WTC11 (cell line): ENCODE measurements at places on chromosomes 1 and 21.

DNA sequence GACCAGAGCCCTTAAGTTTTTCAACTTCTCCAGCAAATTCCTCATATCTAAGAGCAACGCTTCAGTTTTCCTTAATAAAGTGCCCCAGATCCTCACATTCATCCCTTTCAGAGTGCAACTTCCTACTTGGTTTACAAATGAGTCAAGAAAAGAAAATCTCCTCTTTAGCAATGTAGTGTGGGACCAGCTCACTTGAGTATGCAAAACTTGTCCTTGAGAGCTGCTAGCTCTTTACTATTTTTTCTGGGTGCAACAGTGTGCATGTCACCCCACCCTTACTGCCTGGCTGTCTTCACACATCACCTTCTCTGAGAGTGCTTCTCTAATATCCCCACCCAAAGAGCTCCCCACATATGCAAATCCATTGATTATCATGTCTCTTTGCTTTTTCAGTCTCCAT, 203.1 kb upstream of the CAMK1G start:
- H3K4me1 ChIP-seq = peaks cover 91% of the 10 kb centered on the region
- no peaks in the 10 kb centered on the region for H3K36me3 ChIP-seq
- no peak overlapping the region for H3K4me3 ChIP-seq
- DNase-seq = no peak
- H3K27me3 ChIP-seq = no peaks in the 10 kb centered on the region

GRCh38 chr1:206516728-206516990, 9.3 kb downstream of the RASSF5 start:
- no peak for DNase-seq
- no peaks in the 10 kb centered on the region for H3K36me3 ChIP-seq
- peaks cover 16% of the 10 kb centered on the region for H3K4me1 ChIP-seq
- H3K27me3 ChIP-seq = peaks cover 4% of the 10 kb centered on the region; the same call in 1 of the 2 replicates
- no peak overlapping the region for H3K4me3 ChIP-seq
- H3K27ac ChIP-seq = no peak overlapping the region

DNA sequence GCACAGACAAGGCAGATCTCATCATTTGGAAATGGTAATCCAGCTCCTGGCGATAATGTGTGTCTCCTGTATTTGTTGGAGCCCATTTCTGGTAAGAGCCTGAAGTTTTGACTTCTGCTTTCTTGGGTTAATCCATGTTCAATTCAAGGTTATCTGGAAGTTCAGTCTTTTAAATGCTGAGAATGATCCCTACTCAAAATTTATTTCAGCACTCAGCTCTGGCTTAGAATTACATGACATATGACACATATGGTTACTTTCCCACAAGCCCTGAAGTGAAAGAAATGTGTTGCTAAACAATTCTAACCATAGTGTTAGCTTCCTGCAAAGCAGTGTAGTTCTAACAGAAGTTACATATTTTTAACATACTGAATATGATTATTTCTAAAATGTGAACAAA, 2.7 kb downstream of the PTGFR start:
- H3K36me3 ChIP-seq = no peaks in the 10 kb centered on the region
- no peak for DNase-seq
- H3K27ac ChIP-seq = no peak overlapping the region
- peaks cover 14% of the 10 kb centered on the region for H3K4me1 ChIP-seq

GRCh38 chr1:52633291-52633754, 355 bp downstream of the SHISAL2A start:
- peak overlapping the region; percentile 67 for H3K4me3 ChIP-seq
- peaks cover 57% of the 10 kb centered on the region for H3K27me3 ChIP-seq
- peak; percentile 49 for DNase-seq
- H3K27ac ChIP-seq = no peak overlapping the region

- H3K4me1 ChIP-seq = peaks cover 7% of the 10 kb centered on the region
- no peaks in the 10 kb centered on the region for H3K36me3 ChIP-seq
Measured at GRCh38 chr1:165383067-165383466, 26.6 kb upstream of the LMX1A start.

DNA sequence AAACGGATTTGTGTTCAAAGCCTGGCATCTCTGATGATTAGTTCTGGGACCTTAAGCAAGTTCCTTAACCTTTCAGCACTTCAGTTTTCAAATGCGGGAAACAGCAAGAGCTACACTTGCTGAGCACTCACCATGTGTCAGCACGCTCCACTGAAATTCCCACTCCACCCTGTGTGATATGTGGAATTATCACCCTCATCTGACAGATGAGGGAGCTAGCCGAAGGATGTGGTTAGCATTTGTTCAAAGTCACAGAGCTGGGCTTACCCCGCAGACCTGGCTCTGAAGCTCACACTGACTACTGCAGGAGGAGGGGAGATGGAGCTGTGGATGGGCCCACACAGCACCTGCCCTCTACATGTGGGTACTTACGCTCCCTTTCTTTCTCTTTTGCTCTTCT, 29.1 kb downstream of the IL12RB2 start:
- H3K4me3 ChIP-seq = no peak overlapping the region
- no peaks in the 10 kb centered on the region for H3K36me3 ChIP-seq
- H3K27ac ChIP-seq = no peak overlapping the region
- peaks cover 52% of the 10 kb centered on the region for H3K4me1 ChIP-seq

DNA sequence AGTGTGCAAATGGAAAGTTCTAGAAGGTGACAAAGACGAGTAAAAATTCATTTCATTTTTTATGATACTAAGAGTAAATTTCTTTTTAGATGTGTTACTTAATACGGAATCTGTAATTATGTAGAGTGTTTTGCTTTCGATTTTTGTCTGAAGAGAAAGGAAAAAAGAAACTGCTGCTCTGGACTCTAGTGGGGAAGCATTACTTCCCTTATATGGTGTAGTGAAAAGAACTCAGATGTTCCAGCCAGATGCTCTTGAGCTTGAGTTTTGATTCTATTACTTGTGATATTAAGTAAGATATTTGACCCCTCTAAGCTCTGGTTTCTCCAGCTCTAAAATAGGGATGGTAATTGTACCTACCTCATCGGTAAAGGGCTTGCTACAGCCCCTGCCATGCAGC, 12.2 kb upstream of the GPR161 start:
- peaks cover 17% of the 10 kb centered on the region for H3K4me1 ChIP-seq
- H3K27ac ChIP-seq = no peak overlapping the region
- H3K4me3 ChIP-seq = no peak overlapping the region
- H3K36me3 ChIP-seq = no peaks in the 10 kb centered on the region

GRCh38 chr21:34020005-34020847, 53.2 kb upstream of the MRPS6 start:
- peaks cover 17% of the 10 kb centered on the region for H3K4me1 ChIP-seq
- H3K36me3 ChIP-seq = no peaks in the 10 kb centered on the region
- peaks cover 2% of the 10 kb centered on the region; the same call in 1 of the 2 replicates for H3K27me3 ChIP-seq

- H3K4me1 ChIP-seq = peaks cover 28% of the 10 kb centered on the region
- H3K4me3 ChIP-seq = no peak overlapping the region
- H3K27me3 ChIP-seq = no peaks in the 10 kb centered on the region
Measured at GRCh38 chr1:30887485-30888315, 20.9 kb downstream of the SDC3 start.

DNA sequence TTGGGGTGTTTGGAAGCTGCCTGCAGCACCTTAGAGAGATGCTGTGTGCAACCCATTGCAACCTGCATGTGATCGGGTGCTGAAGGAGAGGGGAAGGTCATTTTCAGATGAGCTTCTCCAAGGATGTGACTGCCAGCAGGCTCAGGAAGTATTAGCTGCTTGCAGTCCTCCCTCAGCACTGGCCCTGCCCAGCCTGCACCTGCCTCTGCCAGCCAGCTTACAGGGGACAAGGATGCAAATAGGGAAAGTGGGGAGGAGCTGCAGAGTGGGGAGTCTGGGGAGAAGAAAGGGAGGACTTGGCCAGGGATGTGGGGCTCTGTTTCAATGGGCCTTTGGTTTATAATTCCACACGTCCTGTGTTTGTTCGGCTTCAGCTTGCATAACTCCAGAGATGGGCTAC, 254.5 kb downstream of the RRAGC start:
- H3K4me3 ChIP-seq = no peak overlapping the region
- peaks cover 58% of the 10 kb centered on the region for H3K27me3 ChIP-seq
- no peaks in the 10 kb centered on the region for H3K36me3 ChIP-seq
- H3K27ac ChIP-seq = no peak overlapping the region
- DNase-seq = no peak

GRCh38 chr1:112761714-112762480, 46.8 kb upstream of the PPM1J start:
- H3K36me3 ChIP-seq = peaks cover 14% of the 10 kb centered on the region
- H3K27me3 ChIP-seq = peaks cover 17% of the 10 kb centered on the region
- H3K27ac ChIP-seq = peak overlapping the region; percentile 66
- H3K4me1 ChIP-seq = peaks cover 37% of the 10 kb centered on the region
- no peak overlapping the region for H3K4me3 ChIP-seq
- no peak for DNase-seq

DNA sequence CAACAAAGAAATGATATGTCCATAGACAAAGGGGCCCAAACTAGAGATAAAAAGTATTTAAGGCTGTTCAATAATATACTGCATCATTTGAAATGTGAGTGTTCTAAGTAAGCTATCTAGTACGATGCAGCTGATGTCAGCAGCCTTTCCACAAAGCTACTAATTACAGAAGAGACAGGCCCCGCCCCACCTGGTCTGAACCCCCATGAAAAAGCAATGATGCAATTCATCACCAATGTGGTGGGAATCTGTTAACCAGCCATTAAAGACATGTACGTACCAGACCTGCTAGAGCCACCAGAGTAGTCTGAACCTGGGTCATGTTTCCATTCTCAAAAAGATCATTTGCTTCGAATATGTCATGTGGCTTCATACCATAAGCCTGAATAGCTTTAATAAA, 25.1 kb downstream of the CNN3 start:
- H3K27me3 ChIP-seq = no peaks in the 10 kb centered on the region
- no peak overlapping the region for H3K4me3 ChIP-seq
- peaks cover 14% of the 10 kb centered on the region for H3K4me1 ChIP-seq
- no peak for DNase-seq

DNA sequence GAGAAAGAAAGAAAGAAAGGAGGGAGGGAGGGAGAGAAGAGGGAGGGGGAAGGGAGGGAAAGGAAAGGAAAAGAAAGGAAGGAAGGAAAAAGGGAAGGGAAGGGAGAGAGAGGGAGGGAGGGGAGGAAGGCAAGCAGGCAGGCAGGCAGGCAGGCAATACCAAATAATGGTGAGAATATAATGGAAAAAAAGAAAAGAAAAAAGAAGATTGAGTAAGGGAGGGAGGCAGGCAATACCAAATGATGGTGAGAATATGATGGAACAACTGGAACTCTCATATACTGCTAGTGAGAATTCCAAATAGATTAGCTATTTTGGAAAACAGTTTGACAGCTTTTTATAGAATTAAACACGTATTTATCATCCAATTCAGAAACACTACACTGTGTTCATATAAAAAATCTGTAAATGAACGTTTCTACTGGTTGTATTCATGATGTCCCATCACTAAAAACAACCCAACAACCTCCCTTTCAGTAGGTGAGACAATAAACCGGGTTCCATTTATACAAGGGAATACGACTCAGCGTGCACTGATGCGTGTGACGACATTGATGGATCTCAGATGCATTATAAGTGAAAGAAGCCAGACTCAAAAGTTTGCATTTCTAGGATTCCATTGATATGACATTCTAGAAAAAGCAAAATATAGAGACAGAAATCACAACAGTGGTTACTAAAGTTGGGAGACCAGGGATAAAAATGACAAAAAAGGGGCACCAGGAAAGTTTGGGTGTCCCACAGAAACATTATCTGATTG, 226.4 kb downstream of the DSCAM start:
- H3K27ac ChIP-seq = no peak overlapping the region
- no peaks in the 10 kb centered on the region for H3K36me3 ChIP-seq
- H3K4me3 ChIP-seq = no peak overlapping the region
- H3K27me3 ChIP-seq = no peaks in the 10 kb centered on the region; the same call in 1 of the 2 replicates
- DNase-seq = no peak
- peaks cover 47% of the 10 kb centered on the region for H3K4me1 ChIP-seq

- H3K36me3 ChIP-seq = no peaks in the 10 kb centered on the region
- no peaks in the 10 kb centered on the region for H3K27me3 ChIP-seq
- no peak overlapping the region for H3K27ac ChIP-seq
- H3K4me1 ChIP-seq = peaks cover 2% of the 10 kb centered on the region; the same call in 1 of the 2 replicates
- no peak for DNase-seq
Measured at GRCh38 chr1:183002797-183003196, 20.4 kb upstream of the LAMC1 start.

DNA sequence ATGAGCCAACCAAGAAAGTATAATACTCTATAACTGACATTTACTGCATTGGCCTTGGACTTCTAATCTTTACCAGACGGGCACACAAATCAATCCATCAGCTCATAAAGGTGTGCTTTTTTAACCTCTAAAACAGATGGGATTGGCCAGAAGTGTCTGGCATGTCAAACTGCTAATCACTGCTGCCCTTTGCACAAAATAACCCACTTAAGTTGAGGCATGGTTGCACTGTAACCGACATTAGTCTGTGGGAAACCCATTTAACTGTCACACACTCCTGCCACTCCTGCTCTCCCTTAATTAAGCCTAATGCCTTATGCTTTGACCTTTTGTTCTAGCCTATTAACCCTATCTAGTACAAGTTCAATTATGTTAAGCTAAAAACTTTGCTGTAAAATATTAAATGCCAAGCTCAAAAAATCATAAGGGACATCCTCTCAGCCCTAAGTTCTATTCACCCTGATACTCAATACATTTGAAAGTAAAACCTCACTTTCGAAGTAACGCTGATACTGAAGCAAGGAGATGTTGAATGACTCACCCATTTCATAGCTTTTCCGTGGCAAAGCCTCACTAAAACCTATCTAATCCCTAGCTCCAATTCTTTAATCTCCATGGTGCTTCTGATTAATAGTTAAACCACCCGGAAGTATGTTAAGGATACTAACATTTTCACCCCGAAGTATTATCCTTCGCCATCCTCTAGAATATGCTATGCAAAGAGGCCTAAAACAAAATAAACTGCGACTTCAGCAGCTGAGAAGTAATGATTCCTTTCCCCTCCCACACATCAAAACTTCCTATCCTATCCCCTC, 12.9 kb downstream of the NRIP1 start:
- H3K36me3 ChIP-seq = 0 out of 2 replicates have a peak, but pooled peaks cover 2% of the 10 kb centered on the region
- H3K4me1 ChIP-seq = peaks cover 59% of the 10 kb centered on the region
- H3K27me3 ChIP-seq = no peaks in the 10 kb centered on the region
- H3K4me3 ChIP-seq = no peak overlapping the region

DNA sequence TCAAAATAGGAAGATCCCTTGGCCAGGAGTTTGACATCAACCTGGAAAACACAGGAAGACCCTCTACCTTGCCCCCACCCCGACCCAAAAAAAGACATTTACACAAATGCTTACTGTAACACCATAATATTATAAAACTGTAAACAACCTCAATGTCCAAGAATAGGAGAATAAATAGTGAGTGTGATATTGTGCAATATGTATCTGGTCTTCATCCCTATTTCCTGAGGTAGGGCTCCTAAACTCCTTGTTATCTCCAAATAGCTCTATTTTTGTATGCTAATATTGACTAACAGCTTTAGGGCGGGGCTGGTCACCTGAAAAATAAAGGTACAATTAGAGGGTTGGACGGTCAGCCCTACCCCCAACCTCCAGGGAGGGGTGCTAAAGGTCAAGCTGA, 23.5 kb downstream of the RSBN1 start:
- H3K27ac ChIP-seq = no peak overlapping the region
- no peaks in the 10 kb centered on the region for H3K27me3 ChIP-seq
- peaks cover 29% of the 10 kb centered on the region for H3K4me1 ChIP-seq
- DNase-seq = no peak
- H3K36me3 ChIP-seq = peaks cover 5% of the 10 kb centered on the region
- H3K4me3 ChIP-seq = no peak overlapping the region

GRCh38 chr1:170518185-170518834, 13.7 kb upstream of the GORAB start:
- no peak overlapping the region for H3K27ac ChIP-seq
- H3K36me3 ChIP-seq = no peaks in the 10 kb centered on the region
- no peak overlapping the region for H3K4me3 ChIP-seq
- 0 out of 2 replicates have a peak, but pooled peaks cover 6% of the 10 kb centered on the region for H3K4me1 ChIP-seq
- no peak for DNase-seq

GRCh38 chr21:42429856-42430255, 26.2 kb downstream of the UBASH3A start:
- no peaks in the 10 kb centered on the region for H3K4me1 ChIP-seq
- peaks cover 11% of the 10 kb centered on the region; the same call in 1 of the 2 replicates for H3K27me3 ChIP-seq
- peaks cover 3% of the 10 kb centered on the region; the same call in 1 of the 2 replicates for H3K36me3 ChIP-seq
- no peak overlapping the region for H3K4me3 ChIP-seq
- H3K27ac ChIP-seq = no peak overlapping the region
